ENCODE measurements at places on chromosomes 7 and 10. TPM values are rescaled to one million over a fixed set of nuclear protein-coding genes. Genes with fewer than 3 reads are reported as not detected.
A peak's percentile ranks its signal among the peaks of the same experiment; 100 is the strongest.

Gene HKDC1
- total RNA-seq, result 5.6 TPM

Gene SEMA3C
- 33.8 TPM for total RNA-seq

Gene VSTM4
- total RNA-seq, result 18.5 TPM

Gene HOXA11
- total RNA-seq, result not detected

Gene MCM7
- 45.5 TPM for total RNA-seq

Gene ASB10
- total RNA-seq, result not detected

DNA sequence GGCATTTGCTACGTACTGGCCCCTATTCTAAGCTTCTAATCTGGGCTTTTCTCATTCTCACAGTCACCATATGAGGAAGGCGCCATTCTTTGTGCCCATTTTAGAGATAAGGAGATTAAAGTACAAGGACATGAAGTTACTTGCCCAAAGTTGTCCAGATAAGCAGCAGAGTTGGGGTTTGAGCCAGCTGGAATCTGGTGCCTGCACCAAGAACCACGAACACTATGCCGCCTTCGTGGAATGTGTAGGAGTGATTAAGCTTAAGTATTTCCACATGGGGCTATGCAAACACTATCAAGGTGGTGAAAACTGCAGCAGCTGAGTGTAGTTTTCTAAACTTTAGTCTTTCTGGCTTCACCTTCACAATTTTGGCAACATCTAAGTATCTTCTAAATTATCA is 342.7 kb upstream of the ETV1 start:
- no peaks in the 10 kb centered on the region for H3K36me3 ChIP-seq
- no peak overlapping the region for H3K4me3 ChIP-seq
- H3K27ac ChIP-seq, result no peak overlapping the region
- no peaks in the 10 kb centered on the region for H3K4me1 ChIP-seq
- no peaks in the 10 kb centered on the region for H3K27me3 ChIP-seq

DNA sequence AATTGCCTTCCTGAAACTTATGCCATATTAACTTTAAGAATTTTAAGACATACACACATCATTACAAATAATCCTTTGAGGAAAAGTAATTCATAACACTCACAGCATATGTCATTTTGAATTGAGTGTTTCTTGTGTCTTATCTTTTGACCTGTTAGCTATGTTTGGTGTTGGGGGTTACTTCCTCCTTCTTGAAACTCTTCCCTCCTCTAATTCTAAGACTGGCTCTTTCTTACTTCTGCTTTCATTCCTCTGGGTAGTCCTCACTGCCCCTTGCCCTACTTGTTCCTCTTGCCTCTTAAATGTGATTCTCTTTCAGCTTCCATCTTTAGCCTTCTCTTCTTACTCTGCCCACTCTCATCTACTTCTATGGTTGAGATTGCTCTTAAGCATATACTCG is 28.3 kb upstream of the PIP4K2A start:
- no peak for DNase-seq
- no peak overlapping the region for H3K4me3 ChIP-seq
- no peaks in the 10 kb centered on the region for H3K4me1 ChIP-seq
- no peak overlapping the region for H3K27ac ChIP-seq
- no peaks in the 10 kb centered on the region for H3K36me3 ChIP-seq

DNA sequence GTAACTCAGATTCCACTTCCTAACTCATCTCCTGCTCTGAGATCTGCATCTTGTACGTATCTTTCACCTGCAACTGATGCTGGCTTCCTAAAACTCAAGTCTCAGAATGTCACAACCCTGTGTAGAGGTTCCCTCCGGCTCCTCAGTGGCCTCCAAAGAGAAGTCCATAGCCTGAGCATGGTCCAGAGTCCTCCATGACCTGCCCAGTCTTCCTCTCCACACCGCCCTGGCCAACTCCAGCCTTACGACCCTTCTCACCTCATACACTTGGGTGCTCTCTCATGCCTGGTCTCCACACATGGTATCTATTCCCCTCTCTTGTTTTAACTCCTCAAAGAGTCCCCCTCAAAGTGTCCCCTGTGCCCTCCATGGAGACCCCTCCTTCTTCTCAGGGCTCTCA is 41.9 kb downstream of the RAMP3 start:
- no peaks in the 10 kb centered on the region for H3K36me3 ChIP-seq
- H3K27ac ChIP-seq, result no peak overlapping the region
- H3K27me3 ChIP-seq, result no peaks in the 10 kb centered on the region
- H3K4me1 ChIP-seq, result peaks cover 12% of the 10 kb centered on the region
- no peak for DNase-seq

GRCh38 chr10:122148876-122149560 is 122.1 kb upstream of the BTBD16 start:
- DNase-seq, result no peak
- peaks cover 61% of the 10 kb centered on the region for H3K36me3 ChIP-seq
- no peaks in the 10 kb centered on the region for H3K27me3 ChIP-seq
- peak overlapping the region; percentile 64 for H3K27ac ChIP-seq

DNA sequence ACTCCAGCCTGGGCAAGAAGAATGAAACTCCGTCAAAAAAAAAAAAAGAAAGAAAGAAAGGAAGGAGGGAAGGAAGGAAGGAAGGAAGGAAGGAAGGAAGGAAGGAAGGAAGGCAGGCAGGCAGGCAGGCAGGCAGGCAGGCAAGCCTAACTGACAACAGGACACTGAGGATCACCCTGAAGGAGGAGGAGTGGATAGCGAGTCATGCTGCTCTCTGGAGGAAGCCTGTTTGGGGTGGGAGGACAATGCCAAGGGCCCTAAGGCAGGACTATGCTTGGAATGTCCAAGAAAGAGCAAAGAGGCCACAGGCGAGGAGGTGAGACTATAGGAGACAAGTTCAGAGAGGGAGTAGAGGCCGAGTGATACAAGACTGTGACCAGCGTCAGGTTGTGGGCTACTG is 107.0 kb upstream of the PARD3 start:
- H3K36me3 ChIP-seq, result no peaks in the 10 kb centered on the region
- H3K4me1 ChIP-seq, result no peaks in the 10 kb centered on the region
- H3K4me3 ChIP-seq, result no peak overlapping the region
- H3K27me3 ChIP-seq, result no peaks in the 10 kb centered on the region
- H3K27ac ChIP-seq, result no peak overlapping the region

- no peaks in the 10 kb centered on the region for H3K27me3 ChIP-seq
- no peak overlapping the region for H3K4me3 ChIP-seq
- H3K27ac ChIP-seq, result no peak overlapping the region
These were observed 247.9 kb upstream of the PTN start for GRCh38 chr7:137591421-137591837.

GRCh38 chr7:66539902-66540375 is 88.7 kb upstream of the KCTD7 start:
- no peaks in the 10 kb centered on the region for H3K36me3 ChIP-seq
- H3K27me3 ChIP-seq, result no peaks in the 10 kb centered on the region
- no peak overlapping the region for H3K4me3 ChIP-seq

GRCh38 chr10:128476845-128477244 is 350.6 kb upstream of the MKI67 start:
- DNase-seq, result no peak
- no peak overlapping the region for H3K27ac ChIP-seq
- no peaks in the 10 kb centered on the region for H3K4me1 ChIP-seq
- H3K27me3 ChIP-seq, result no peaks in the 10 kb centered on the region
- H3K4me3 ChIP-seq, result no peak overlapping the region

GRCh38 chr10:117007080-117007479 is 2.1 kb upstream of the SHTN1 start:
- H3K4me3 ChIP-seq, result no peak overlapping the region
- no peaks in the 10 kb centered on the region for H3K36me3 ChIP-seq
- DNase-seq, result no peak
- H3K27me3 ChIP-seq, result no peaks in the 10 kb centered on the region

DNA sequence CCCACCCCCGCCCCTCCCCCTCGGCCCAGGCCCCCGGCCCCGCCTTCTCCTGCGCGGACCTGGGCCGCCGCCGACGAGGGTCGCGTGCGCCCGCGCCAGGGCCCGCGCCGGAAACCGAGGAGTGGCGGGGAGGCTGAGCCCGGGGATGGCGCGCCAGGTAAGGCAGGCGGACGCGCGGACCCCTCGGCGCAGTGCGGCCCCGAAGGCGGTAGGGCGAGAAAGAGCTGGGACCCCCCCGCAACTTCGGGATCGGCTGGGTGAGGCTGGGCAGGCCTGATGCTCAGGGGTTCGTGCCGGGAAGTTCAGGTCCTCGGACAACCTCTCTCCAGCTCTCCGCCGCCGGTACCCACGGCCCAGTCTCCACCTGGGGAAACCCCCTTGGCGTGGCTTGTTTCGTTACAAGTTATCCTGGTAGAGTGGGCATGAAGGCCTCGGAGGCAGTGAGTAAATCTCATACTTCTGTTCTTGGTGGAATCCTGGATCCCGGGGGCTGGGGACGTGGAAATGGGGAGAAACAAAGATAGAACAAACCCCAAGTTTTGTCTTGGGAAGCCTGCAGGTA is 58.4 kb downstream of the ZNF467 start:
- H3K4me3 ChIP-seq, result peak overlapping the region; percentile 71
- DNase-seq, result no peak
- H3K27me3 ChIP-seq, result no peaks in the 10 kb centered on the region

- H3K4me1 ChIP-seq, result peaks cover 6% of the 10 kb centered on the region
- no peak overlapping the region for H3K4me3 ChIP-seq
- no peak overlapping the region for H3K27ac ChIP-seq
- no peak for DNase-seq
- no peaks in the 10 kb centered on the region for H3K36me3 ChIP-seq
These were observed 60.7 kb downstream of the PDIA4 start for GRCh38 chr7:148967602-148968001.

DNA sequence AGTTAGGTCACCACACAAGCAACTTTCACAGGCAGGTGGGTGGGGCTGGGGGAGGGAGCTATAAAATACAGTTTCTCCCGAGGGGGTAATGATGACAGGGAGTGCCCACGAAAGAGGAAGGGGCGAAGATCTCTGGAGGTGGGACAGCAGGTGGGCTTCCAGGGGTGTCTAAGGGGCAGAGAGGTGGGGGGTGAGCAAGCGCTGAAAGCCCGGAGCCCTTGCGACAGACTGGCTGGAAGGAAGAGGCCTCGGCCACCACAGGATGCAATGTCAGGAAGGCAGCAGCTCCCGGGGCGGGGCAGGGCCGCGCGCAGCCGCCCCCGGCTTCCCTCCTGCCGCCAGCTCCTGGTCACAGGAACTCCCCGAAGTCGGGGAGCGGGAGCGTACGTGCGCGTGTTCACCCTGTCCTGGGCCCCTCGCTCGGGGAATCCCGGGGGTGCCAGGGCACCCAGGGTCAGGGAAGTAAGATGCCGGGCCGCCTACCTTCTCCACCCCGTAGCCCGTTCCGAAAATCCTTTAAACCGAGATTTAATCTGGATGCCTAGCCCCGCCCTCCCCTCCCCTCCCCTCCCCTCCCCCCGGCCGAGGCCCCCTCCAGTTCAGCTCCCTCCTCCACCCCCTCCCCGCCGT is 105.2 kb upstream of the PPIF start:
- H3K27me3 ChIP-seq, result no peaks in the 10 kb centered on the region
- H3K4me3 ChIP-seq, result peak overlapping the region; percentile 22
- H3K36me3 ChIP-seq, result no peaks in the 10 kb centered on the region
- H3K27ac ChIP-seq, result peak overlapping the region; percentile 87

DNA sequence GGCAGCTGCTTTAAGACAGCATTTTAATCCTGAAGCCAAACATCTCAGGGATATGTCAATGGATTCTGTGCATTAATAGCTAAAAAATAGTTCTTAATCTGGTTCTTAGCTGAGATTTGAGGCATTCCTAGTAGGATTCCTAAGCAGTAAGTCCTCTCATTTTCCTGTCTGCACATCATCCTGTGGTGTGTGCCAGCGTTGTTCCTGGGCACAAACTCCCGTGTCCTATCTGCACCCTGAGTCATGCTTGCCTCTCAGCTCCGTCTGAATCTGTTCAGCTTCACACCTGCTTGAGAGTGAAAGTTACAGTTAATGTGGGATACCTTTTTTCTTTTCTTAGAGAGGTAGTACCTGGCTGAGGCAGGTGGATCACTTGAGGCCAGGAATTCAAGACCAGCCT is 19.5 kb downstream of the BAG3 start:
- H3K4me3 ChIP-seq, result no peak overlapping the region
- H3K27ac ChIP-seq, result no peak overlapping the region
- peaks cover 21% of the 10 kb centered on the region for H3K4me1 ChIP-seq
- H3K36me3 ChIP-seq, result peaks cover 57% of the 10 kb centered on the region
- DNase-seq, result no peak

- no peak overlapping the region for H3K4me3 ChIP-seq
- no peaks in the 10 kb centered on the region for H3K36me3 ChIP-seq
- no peak for DNase-seq
- no peak overlapping the region for H3K27ac ChIP-seq
- H3K4me1 ChIP-seq, result no peaks in the 10 kb centered on the region
These were observed 5.7 kb downstream of the GRID2IP start for GRCh38 chr7:6545398-6546126.

DNA sequence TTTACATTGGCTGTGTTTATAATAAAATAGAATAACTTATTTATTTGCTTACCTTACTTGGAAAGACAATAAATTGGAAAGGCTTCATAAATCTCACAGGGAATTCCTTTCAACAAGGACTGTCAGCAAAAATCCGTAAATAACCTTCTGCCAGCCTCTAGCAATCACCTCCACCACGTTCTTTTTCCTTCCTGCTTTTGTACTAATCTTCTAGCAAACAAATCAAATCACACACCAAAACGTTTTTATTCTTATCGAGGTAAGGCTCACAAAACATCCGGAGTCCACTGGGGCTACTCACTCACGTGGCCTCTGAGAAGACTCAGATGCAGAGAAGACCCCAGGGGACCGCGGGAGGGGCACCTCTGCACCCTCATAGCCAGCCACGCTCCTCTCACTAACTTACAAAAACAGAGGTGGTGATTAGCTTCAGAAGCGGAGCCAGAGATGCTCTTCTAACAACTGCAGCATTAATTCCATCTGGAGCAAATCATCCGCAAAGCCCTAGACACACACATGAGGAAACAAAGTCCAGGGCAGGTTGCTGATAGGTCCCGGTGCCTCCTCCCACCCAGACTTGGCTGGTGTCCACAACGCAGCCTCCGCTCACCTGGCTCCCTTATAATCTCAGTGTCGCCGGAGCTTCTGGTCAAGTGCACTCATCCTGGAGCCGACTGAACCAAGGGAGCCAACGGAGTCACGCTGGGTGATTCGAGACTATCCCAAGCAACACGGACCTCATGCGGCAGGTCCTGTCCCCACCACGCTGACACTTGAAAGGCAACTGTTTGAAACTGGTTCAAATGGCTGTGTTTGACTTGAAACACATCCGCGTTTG is 22.5 kb downstream of the CTBP2 start:
- no peak overlapping the region for H3K4me3 ChIP-seq
- no peak for DNase-seq
- H3K4me1 ChIP-seq, result peaks cover 26% of the 10 kb centered on the region
- H3K36me3 ChIP-seq, result no peaks in the 10 kb centered on the region
- H3K27me3 ChIP-seq, result no peaks in the 10 kb centered on the region

Data from upper lobe of left lung (tissue), 6 donors.